EH (cell line): ENCODE measurements at places on chromosomes 16 and 17.

GRCh38 chr17:32569171-32570080 lies 82.6 kb downstream of the CDK5R1 start:
- DNase-seq: peak; percentile 23

DNA sequence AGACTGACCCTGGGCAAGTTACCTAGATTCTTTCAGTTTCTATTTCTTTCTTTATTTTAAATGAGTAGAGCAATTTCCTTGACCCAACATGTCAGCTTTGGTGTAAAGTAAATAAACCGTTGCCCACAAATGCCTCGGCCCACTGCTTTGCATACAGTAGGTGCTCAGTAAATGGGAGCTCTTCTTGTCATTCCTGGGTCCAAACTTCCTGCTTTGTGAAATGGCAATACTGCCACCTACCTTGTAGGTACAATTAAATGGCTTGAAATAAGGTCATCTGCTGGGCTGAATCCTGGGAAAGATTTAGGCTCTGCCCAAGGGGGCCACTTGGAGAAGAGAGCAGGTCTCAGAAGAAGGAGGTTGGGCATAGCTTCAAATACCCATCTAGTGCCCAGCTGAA lies 253.0 kb downstream of the HS3ST3B1 start:
- no peak for DNase-seq

GRCh38 chr17:61280338-61280737 lies 119.3 kb upstream of the TBX2 start:
- DNase-seq: no peak

DNA sequence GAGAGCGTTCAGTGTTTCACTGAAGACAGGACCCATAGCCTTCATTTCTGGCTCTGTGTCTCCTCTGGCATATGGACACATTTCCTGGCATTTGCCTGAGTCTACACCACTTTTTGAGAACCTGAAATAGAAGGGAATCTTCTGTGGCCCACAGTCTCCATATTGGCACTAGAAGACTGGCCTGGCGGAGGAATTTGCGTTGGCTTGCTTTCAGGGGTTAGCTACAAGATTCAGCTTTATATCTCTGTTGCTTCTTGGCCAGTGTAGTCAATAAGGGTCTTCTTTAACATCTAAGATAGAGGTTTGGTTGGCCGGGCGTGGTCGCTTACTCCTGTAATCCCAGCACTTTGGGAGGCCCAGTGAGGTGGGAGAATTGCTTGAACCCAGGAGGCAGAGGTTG lies 12.8 kb upstream of the CLEC18C start:
- DNase-seq: no peak

GRCh38 chr17:33637534-33637933 lies 344.4 kb upstream of the ASIC2 start:
- DNase-seq: no peak

GRCh38 chr17:50467114-50467854 lies 1.4 kb downstream of the CHAD start:
- no peak for DNase-seq

- no peak for DNase-seq
Observed at GRCh38 chr16:89847051-89847939, 19.0 kb downstream of the SPIRE2 start.

DNA sequence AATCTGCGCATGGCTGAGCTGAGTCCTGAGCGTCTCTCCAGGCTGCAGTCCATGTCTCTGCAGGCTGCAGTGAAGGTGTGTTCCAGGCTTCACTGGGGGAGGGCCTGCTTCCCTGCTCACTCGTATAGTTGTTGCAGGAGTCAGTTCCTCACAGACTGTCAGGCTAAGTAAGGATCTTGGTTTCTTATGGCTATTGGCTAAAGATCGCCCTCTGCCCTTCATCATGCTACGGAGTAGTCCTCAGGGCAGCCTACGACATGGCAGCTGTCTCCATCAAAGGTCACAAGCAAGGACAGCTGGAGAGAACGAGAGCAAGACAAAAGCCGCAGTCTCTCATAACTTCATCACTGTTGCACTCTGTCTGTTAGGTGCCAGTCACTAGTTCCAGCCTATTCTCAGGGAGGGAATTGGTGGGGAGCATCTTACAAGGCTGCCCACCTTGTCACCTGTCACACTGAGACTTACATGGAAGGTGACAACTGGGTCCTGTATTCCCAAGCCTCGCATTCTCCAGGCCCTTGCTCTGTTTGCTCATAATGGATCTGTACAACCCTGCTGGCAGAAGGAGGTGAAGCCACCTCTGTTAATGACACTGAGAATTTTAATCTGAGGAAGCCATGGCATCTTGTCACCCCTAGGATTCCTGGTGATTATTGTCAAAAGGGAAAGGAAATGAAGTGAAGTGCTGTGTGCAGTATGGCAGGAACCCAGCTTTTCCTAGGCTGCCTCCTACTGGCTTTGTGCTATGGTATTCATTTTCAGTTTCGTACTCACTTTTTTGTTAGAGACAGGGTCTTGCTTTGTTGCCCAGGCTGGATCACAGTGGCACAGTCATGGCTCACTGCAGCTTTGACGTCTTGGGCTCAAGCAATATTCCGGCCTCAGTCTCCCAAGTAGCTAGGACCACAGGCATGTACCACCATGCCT lies 43.4 kb downstream of the MFSD11 start:
- no peak for DNase-seq

DNA sequence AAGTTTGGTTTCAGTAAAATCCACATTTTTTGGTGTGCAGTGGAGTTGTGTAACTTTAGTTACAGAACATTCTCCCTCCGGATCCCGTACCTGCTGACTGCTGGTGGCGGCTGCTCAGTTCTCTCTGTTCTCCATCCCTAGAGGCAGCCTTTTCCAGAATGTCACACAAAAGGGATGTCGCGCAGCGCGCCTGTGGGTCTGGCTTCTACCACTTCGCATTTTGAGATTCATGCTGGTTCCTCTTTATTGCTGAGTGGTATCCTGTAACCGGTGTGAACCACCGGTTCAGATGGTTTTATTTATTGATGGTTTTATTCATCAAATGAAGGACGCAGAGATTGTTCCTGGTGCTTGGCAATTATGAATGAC lies 981 bp upstream of the CEP131 start:
- DNase-seq: no peak

- no peak for DNase-seq
Observed at GRCh38 chr17:54807331-54807730, 93.3 kb upstream of the TOM1L1 start.

DNA sequence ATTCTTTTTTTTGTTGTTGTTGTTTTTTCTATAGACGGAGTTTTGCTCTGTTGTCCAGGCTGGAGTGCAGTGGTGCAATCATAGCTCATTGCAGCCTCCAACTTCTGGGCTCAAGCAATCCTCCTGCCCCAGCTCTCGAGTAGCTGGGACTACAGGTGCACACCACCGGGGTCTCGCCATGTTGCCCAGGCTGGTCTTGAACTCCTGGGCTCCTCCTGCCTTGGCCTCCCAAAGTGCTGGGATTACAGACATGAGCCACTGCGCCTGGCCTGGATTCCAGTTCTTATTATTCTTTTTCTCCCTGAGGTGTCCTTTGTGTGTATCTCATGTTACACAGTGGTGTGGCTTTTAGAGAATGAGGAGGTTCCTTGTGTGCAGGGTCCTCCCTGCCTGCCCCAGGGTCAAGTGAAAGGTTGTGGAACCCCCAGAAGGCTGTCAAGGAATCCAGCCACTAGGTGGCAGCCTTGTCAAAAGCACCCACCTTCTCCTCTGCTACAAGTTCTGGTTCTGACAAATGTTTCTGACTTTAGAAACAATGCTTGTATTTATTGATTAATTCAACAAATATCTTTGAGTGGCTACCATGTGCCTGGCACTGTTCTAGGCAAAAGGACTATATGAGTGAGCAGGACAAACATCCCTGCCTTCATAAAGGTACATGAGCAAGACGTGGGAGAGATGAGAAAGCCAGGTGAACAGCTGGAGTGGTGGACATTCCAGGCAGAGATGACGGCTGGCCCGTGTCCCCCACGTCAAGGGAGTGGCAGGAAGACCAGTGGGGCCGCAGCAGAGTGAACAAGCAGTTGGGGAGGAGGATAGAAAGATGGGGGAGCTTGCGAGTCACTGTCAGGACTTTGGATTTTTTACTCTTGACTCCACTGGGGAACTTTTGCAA lies 112.4 kb downstream of the SPECC1 start:
- DNase-seq: peak; percentile 61

GRCh38 chr16:55003916-55004315 lies 73.3 kb downstream of the IRX5 start:
- DNase-seq: no peak

GRCh38 chr17:9676820-9677310 lies 31.5 kb downstream of the USP43 start:
- peak; percentile 37 for DNase-seq

- DNase-seq: no peak
Observed at GRCh38 chr17:73256220-73256619, 5.5 kb downstream of the CPSF4L start.

- no peak for DNase-seq
Observed at GRCh38 chr17:17387017-17387497, 83.9 kb downstream of the NT5M start.

DNA sequence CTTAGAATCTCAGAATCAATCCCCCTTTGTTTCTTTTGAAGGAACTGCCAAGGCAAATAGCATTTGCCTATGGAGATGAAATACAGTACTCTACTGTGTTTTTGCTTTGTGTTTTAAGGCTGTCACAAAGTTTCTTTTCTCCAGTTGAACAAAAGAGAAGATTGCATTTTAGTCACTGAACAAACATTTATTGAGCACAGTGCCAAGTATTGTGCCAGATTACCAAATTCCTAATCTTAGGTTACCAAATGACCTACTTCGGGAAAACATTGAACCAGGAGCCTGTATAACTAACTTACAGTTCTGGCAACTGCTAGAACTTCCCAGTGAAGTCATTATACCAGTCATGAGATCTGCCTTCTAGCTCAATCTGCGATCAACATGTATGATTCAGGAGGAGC lies 3.0 kb upstream of the UBB start:
- DNase-seq: peak; percentile 16

- peak; percentile 55 for DNase-seq
Observed at GRCh38 chr17:15422392-15422965, 44.9 kb downstream of the CDRT4 start.
